ENCODE measurements at places on chromosomes 7 and 10.

DNA sequence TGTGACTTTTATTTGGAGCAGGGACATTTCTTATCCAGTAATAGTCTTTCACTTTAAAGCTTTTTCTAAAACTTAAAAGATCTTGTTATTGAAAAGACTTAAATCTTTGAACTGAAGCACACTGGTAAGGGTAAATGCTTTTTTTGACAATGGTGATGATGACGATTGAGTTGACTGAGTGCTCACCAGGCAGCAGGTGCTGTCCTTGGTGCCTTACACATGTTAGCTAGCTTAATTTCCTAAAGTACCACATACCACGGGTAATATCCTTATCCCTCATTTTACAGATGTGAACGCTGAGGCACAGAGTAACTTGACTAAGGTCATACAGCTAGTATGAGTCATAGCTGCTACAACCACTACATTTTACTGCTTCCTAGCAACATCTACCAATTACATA is 200.0 kb downstream of the XPNPEP1 start:
- no peak for DNase-seq

GRCh38 chr10:986137-986825 is 2.0 kb upstream of the GTPBP4 start:
- no peak for DNase-seq

DNA sequence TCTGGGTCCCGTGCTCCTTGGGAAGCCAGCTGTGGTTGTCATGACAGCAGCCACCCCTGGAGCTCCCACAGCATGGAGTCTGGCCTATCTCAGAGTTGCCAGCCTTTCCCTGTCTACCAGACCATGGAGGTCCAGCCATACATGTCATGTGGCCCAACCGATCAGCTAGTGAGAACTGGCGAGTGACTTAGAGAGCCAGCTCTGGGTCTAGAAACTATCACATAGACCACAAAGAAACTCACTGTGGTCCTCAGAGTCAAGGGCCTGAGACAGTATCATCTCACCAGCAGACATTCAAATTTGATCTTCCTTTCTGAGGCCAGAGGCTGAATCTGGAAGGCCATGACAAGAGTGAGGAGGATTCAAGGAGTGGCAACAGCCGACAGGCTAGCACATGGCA is 223.3 kb upstream of the GPR26 start:
- DNase-seq: peak; percentile 54

DNA sequence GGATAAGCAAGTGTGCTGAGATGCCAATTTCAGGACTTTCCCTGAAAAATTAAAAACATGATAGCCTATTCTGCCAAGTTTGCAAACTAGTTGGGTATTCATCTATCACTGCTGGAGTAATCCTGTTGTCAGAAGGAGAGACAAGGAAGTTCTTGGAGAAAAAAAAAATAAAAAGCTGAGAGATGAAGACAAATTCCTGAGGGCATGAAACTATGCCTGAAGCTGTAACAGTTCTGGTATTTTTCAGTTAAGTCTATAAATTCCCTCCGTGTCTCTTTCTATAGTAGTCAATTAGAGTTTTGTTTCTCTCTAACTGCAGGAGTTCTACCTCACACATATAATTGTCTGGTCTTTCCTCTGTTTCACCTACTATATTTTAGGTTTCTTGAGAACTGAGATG is 95.7 kb downstream of the DGKB start:
- DNase-seq: no peak

GRCh38 chr7:4073750-4074149 is 608.3 kb upstream of the FOXK1 start:
- DNase-seq: no peak

DNA sequence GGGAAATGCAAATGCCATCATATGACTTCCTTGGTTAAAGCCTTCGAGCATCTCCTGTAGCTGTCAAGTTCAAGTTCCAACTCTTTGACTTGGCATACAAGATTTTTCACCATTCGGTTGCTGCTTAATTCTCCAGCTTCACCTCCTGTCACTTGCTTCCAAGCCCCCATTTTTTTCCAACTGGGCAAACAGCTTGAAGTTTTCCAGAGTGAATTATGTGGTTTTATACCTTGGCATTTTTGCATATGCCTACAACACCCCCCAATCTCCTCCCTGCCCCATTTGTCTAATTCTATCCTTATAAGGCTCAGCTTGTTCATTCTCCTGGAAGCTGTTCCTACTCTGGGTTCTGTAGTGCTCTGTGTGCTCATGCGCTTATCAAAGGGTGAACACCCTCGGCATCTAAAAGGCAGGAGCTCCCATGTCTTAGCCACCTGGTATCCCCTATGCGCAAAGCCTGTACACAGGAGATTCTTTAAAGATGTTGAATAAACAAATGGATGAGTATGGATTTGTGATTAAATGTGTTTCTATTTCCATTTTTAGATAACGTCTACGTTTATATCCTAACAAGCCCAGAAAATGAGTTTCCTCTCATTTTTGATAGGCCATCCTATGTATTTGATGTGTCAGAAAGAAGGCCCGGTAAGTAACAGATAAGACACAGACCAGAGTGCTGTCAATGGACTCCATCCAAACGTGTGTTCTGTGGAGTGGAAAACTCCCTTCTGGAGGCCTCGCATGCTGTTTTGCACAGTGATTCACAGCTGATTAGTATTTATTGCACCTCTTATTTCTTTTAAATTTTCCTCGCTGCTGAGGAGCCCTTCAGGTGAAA is 52.5 kb downstream of the CDHR3 start:
- DNase-seq: no peak

DNA sequence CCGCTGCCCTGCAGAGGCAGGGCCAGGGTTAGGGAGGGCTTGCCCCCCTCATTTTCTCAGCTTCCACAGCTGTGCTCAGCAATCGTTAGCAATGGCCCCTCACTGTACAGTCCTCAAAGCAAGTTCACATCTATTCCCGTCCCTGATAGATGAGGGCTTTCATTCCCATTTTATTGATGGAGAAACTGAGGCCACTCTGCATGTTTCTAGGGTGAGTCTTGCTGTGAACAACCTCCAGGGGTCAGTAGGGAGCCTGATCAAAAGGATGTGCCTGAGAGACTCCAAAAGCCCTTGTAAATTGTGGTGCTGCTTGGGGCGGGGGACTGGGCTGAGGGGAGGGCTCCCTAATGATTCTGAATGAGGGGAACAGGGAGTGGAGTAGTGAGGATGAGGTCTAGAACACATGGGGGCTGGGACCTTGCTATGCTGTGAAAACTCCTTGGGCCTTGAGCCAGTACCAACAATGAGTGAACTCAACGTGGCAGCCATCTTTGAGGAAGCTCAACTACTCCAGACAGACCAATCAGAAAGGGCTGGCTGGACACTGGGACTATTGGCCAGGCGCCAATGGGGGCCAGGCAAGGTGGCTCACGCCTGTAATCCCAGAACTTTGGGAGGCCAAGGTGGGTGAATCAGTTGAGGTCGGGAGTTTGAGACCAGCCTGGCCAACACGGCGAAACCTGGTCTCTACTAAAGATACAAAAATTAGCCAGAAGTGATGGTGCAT is 6.7 kb upstream of the GRIFIN start:
- no peak for DNase-seq

- DNase-seq: no peak
Observed at GRCh38 chr10:65355141-65355680, 1570.6 kb upstream of the LRRTM3 start.

DNA sequence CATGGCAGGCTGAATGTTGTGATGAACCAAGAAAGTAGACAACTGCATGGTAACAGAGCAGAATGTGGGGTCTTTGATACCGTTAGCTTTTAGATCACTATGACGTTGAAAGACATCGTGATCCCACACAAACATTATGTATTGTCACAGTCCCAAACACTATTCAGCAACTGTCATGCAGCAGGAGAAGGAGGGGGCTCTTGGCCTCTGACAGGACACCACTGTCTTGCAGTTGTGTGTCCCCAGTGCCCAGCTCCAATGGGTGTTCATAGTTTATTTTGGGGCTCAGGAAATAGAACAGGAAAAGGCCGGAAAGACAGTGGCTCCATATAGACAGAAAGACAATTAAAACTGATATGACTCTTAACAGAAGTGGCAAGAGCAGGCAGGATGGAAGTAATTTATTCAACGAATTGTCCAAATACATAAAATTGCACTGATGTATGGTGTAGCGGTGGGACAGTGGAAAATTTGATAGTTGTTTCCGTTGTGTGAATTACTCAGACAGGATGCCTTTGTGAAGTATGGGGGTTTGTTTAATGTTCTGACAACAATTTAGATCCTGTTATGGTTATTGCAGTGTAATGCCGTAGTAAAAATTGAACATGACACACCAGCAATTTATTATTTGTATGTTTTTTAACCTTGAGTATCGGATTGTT is 292.0 kb downstream of the LRMDA start:
- no peak for DNase-seq

DNA sequence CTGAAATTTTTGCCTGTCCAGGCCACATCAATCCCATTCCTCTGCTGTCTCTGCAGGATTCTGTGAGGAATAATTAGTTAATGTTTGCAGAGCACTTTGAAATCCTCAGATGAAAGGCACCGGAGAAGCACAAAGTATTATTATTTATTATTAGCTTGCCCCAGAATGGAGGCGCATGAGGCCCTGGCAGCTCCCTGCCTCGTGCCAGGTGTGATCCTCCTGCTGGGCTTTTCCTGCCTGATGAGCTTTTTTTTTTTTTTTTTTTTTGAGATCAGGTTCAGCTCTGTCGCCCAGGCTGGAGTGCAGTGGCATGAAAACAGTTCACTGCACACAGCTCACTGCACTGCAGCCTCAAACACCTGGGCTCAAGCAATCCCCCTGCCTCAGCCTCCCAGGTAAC is 65.2 kb downstream of the TCF7L2 start:
- no peak for DNase-seq

GRCh38 chr10:60573336-60573735 is 183.7 kb upstream of the ANK3 start:
- no peak for DNase-seq

DNA sequence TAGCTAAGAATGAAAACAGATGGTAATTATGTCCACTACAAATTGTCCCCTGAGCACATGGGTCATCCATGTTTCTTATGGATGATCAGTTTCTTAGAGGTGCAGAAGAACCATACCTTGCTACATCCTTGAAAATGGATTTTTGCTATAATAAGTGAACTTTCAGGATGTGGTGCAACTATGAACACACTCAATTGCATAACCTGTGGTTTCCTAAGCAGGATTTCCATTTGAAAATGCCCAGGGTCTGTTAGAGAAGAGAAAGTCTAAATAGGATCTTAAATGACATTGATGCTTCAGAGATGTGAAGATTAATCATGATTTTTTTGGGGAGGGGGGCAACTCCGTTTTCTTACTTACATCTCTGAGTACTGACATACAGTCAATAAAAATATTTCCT is 39.6 kb upstream of the CACNB2 start:
- no peak for DNase-seq

GRCh38 chr7:27046854-27047549 is 48.8 kb downstream of the HOXA1 start:
- DNase-seq: no peak

GRCh38 chr7:16758631-16759611 is 5.4 kb downstream of the TSPAN13 start:
- no peak for DNase-seq

GRCh38 chr10:64075604-64076003 is 554.4 kb downstream of the REEP3 start:
- no peak for DNase-seq

DNA sequence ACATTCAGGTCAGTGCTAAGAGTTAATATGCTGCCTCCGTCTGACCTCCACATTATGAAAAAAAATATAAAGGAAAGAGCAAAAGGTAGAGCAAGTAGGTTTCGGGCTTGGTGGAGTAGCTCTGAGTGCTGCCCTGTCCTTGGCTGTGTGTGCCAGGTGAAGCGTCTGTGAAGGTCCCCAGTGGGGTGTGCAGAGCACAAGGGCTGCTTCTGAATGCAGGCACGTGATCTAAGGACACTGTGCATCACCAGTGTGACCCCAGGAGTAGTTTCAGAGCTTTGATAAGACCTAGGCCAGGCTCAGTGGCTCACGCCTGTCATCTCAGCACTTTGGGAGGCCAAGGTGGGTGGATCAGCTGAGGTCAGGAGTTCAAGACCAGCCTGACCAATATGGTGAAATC is 36.0 kb downstream of the KLF6 start:
- no peak for DNase-seq

DNA sequence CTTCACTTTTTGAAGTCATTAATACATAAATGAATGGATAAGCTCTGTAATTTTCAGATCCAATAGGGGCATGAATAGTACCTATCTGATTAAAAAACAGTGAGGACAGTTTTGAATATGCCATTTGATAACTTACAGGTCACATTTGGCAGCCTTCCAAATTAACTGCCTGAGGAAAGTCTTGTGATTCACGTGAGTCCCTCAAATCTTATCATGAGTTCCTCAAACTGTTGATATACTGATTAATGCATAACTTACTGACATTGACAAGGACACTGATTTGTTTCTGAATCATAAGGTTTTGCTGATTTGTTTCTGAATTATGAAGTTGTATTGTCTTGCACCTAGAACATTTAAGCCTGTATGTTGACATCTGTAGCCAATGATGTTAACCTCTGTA is 55.1 kb downstream of the ANKMY2 start:
- DNase-seq: no peak

- DNase-seq: no peak
Observed at GRCh38 chr10:76491216-76491615, 1059.8 kb downstream of the LRMDA start.

DNA sequence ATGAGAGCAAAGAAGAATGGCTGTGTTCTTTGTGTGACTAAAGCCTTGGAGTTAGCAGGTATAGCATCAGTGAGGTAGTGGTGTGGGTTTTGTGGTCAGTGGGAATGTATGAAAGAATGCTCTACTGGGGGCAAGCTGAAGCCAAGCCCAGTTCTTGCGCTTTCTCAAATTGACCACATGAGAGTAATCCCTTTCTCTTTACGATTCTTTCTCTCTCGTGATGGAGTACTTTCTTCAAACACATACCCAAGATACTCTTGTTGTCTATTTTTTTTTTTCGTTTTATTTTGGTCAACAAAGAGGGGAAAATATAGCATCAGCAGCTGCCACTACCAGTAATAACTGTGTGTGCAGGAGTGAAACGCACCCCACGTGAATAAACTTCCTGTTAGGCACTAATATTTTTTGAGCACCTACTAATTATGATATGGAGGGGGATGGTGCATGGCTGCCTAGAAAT is 8.4 kb upstream of the PANK1 start:
- DNase-seq: no peak

DNA sequence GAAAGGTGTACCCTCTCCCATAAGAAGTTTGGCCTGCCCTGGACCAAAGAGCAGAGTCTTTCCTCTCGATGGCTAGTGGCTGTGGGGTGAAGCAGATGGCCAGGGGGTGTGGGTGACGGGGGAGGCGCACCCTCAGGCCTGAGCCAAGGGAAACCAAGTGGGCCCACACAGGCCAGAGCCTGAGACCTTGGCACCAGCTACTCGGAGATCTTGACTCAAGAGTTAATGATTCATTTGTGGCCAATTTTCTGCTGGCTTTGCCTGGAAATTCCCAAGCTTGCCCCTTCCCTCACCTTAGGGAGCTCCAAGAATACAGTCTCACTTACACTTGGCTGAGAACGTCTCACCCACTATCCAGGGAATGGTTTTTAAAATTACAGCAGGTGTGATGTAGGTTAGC is 42.7 kb downstream of the ZMIZ1 start:
- no peak for DNase-seq

DNA sequence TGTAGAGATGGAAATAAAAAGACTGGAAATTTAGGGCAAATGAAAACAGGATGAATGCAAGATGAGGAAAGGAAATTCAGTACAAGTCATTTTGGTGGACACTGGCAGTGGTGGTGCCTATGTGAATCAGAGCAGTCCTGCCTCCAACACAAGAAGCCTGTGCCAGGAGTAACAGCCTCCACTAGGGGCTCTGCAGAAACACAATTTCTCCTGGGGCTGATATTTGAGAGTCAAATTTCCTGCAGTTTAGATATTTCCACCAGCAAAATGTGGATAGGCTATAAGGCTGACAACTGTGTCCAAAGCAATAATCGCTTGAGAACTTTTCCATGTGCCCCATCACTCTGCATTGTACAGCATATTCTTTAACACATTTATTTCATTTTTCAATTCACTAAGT is 4.7 kb upstream of the PLXDC2 start:
- DNase-seq: no peak
